ENCODE measurements at places on chromosomes 3 and 15.

GRCh38 chr3:78427303-78427702 is 1340.5 kb downstream of the ROBO1 start:
- DNase-seq: no peak

GRCh38 chr3:98769448-98769847 is 6.3 kb downstream of the ST3GAL6 start:
- peak; percentile 63 for DNase-seq

GRCh38 chr3:7764115-7764514 is 737.5 kb upstream of the LMCD1 start:
- DNase-seq: no peak

GRCh38 chr3:113231827-113232253 is 20.5 kb downstream of the BOC start:
- no peak for DNase-seq

GRCh38 chr15:32802286-32802936 is 84.6 kb downstream of the GREM1 start:
- no peak for DNase-seq

GRCh38 chr3:66372681-66373350 is 128.0 kb downstream of the LRIG1 start:
- no peak for DNase-seq

DNA sequence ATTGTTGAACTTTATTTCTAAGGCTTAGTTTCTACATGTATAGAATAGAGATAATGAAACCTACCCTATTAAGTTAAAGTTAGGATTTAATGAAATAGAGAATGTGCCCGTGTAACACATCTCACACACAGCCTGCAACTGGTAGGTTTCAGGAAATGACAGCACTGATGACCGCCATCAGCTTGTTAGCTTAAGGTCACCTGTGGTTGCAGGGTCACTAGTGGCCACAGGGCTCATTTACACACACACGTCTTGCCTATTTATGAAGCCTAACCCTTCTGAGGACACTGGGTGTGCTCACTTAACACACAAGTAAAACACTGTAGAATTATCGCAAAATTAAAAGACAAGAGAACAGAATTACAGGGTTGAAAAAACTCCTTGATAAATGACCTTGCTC is 20.1 kb downstream of the CHRM5 start:
- no peak for DNase-seq

- no peak for DNase-seq
Measured at GRCh38 chr3:196966526-196967401, 1.9 kb downstream of the PIGZ start.

- DNase-seq: peak; percentile 9
Measured at GRCh38 chr15:86743283-86743903, 663.7 kb downstream of the AGBL1 start.

GRCh38 chr3:9808345-9809037 is 1.6 kb upstream of the TTLL3 start:
- no peak for DNase-seq

GRCh38 chr15:75350601-75351361 is 3.9 kb downstream of the NEIL1 start:
- DNase-seq: no peak

DNA sequence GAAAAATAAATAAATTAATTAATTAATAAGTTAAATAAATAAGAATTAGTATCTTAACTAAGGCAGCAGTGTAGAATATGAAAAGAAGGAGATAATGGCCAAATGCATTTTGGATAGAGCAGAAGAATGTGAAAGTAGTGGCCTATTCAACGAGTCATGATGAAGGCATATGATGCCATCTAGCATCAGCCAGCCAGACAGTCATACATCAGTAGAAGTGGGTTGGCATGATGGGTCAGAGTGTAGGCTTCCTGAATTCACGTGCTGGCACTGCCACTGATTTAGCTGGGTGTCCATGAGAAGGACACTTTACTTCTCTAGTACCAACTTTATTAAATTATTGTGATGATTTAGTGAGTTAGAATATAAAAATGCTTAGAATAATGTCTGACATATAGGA is 256.1 kb upstream of the ARPP21 start:
- no peak for DNase-seq

- DNase-seq: no peak
Measured at GRCh38 chr3:56423661-56424099, 44.6 kb downstream of the ERC2 start.

GRCh38 chr15:58501636-58502188 is 69.9 kb downstream of the LIPC start:
- DNase-seq: no peak

- no peak for DNase-seq
Measured at GRCh38 chr3:70554170-70554569, 241.7 kb upstream of the MDFIC2 start.

DNA sequence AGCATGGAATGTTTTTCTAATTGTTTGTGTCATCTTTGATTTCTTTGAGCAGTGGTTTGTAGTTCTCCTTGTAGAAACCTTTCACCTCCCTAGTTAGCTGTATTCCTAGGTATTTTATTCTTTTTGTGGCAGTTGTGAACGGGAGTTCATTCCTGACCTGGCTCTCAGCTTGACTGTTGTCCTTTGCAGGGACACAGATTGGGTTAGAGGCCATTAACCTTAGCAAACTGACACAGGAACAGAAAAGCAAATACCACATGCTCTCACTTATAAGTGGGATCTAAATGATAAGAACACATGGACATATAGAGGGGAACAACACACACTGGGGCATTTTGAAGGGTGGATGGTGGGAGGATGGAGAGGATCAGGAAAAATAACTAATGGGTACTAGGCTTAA is 52.2 kb upstream of the RORA start:
- DNase-seq: no peak

GRCh38 chr3:175416600-175416999 is 557.5 kb downstream of the NAALADL2 start:
- no peak for DNase-seq

GRCh38 chr3:39207361-39208186 is 15.2 kb upstream of the XIRP1 start:
- no peak for DNase-seq

GRCh38 chr15:39473298-39473947 is 107.5 kb upstream of the THBS1 start:
- no peak for DNase-seq

GRCh38 chr3:132196113-132196512 is 121.1 kb upstream of the ACP3 start:
- DNase-seq: no peak

- no peak for DNase-seq
Measured at GRCh38 chr3:20490996-20491395, 305.0 kb upstream of the SGO1 start.

- no peak for DNase-seq
Measured at GRCh38 chr3:43054754-43055153, 51.1 kb downstream of the POMGNT2 start.

DNA sequence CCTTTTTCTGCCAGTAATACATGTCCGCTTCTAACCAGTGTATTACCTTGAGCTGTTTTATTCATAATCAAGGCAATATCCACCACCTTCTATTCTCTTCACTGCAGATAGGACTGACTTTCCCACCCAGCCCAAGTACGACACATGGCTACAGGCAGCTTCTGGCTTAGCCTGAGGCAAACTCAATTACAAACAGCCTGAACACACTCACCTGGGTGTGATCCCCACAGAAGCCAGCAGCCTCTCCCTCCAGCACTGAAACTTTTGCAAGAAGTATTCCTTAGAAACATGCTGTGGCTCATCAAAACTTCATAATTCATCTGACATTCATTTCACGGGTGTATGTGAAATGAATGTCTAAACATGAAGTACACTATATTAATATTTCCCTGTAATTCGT is 13.5 kb upstream of the KCNMB3 start:
- no peak for DNase-seq

DNA sequence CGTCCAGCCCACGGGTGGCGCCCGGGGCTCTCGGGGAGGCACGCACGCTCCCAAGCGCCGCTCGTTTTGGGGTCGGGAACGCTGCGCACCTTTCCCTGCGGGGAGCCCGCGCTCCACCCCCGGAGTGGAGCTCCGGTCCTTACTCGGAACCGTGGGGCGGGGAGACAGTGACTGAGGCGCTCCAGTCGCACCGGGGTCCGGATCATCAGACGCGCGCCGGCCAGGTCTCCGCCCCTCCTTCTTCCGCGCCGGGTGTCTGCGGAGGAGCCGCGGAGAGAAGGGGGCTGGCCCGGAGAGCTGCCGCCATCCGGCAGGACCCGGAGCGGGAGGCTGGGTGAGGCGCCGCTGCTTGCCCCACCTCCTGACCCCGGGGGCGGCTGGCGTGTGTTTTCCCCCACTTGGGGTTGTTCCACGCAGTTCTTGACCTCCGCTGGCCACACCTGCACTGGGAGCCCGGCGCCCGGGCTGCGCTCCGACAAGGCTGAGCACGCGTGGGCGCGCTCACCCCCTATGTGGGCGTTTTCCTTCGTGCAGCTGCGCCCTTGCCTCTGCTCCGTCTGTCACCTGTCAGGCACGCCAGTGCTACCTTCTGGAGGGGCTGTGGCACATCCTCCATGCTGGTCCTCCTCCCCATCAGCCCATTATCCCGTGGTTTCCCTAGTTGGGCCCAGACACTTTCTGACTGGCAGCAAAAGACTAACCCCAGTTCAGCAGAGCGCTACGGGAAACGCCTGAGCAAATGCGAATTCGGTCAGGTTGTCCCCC is at the start of gene MCF2L2:
Gene MCF2L2, minus strand, starts transcription at position 173 of the 765 bp plus-strand sequence. CDS start 642 bp downstream, outside the sequence.
- peak; percentile 24 for DNase-seq

GRCh38 chr15:64532521-64533315 is 72.3 kb downstream of the ZNF609 start:
- DNase-seq: peak; percentile 53

DNA sequence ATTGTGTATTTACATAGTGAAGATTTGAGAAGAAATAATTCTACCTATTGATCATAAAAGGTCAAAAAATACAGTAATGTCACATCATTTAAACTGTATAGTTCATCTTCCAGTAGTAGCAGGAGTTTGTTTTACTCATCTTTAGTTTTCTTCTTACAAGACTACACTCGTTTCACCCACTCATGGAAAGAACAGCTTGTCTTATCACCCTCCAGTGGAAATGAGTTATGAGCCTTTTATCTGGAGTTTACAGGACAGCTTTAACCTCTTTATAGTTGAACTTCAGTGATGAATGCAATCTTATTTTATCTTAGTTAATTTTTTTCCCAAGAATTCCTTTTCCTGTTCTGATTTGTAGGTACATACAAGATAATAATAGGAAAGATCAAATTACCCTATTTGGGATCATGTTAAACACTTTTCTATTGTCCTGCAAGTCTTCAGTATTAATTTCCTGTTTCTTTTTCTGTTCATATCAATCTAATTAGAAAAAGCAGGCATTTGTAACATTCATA is 36.8 kb downstream of the RBMS3 start:
- DNase-seq: no peak

GRCh38 chr3:30035935-30036567 is 570.4 kb upstream of the TGFBR2 start:
- no peak for DNase-seq

- DNase-seq: peak; percentile 24
Measured at GRCh38 chr3:172658344-172659245, 52.3 kb downstream of the NCEH1 start.

GRCh38 chr15:101568309-101568708 is 78.8 kb upstream of the PCSK6 start:
- DNase-seq: no peak

DNA sequence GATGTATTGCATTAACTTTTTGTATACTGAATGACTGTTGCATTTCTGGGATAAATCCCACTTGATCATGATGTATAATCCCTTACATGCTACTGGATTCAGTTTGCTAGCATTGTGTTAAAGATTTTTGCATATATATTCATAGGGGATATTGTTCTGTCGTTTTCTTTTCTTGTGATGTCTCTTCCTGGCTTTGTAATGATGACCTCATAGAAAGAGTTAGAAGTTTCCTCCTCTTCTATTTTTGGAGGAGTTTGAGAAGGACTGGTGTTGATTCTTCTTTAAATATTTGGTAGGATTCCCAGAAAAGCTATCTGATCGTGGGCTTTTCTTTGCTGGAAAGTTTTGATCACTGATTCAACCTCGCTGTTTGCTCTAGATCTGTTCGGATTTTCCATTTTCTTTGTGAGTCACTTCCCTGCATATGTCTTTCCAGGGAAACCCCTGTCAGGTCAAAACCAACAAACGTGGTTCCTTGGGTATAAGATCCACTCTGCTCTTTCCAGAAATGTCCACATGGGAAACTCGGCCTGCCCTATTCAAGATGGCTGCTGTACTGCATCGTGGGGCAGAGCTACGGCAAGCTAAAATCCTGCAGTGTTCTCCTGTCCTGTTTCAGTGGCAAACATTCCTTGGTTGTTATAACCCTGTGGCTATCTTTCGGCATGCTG is 120.4 kb downstream of the GABRG3 start:
- no peak for DNase-seq

- no peak for DNase-seq
Measured at GRCh38 chr15:69813881-69814280, 283.8 kb downstream of the TLE3 start.

- no peak for DNase-seq
Measured at GRCh38 chr3:49654955-49655556, 19.1 kb upstream of the APEH start.

- DNase-seq: peak; percentile 67
Measured at GRCh38 chr3:100650651-100651619, 41.5 kb downstream of the ADGRG7 start.

GRCh38 chr3:153144779-153145178 is 17.2 kb upstream of the RAP2B start:
- no peak for DNase-seq

DNA sequence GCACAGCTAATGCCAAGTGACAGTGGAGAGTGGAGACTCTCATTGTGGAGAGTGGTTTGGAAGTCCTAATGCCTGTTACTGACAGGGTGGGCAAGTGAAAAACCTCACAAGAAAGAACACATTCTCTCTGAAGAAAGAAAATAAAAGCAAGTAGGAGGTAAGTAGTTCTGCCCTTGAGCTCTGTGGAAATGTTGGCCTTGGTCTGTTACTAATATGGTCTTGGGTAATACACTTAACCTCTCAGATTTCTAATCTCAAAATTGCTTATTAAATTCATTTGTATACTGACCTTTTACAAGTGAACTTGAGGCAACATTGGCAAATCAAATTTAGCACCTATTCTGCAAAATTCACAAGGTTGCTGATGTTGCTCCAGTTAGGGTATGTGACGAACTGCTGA is 291.6 kb upstream of the CBLB start:
- DNase-seq: no peak

DNA sequence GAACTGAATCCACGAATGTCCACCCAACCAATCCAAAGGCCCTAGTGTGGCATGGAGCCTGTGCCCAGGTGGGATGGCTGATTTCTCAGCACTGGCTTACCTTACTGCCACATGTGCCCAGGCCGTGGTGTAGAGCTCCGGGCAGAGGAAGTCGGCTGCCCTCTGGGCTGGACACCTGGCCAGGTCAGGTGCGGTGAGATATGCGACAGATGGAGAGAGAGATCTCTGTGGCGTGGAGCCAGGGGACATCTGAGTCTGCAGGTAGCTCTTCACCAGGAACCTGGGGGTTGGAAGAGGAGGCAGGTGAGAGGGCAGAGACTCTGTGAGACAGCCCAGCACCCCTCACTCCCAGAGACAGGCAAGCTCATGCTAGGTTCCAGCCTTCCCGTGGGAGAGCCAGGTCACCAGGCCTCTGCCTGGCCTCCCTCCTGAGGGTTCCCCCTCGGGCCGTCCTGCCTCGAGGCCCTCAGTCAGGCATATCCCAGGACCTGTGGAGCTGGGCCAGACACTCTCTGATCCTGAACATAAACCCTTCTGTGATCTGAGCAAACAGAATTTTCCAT is 12.6 kb downstream of the ACOX2 start:
- DNase-seq: no peak

Data from suppressor macrophage treated with lipopolysaccharide for 4 hours (primary cell).